ENCODE measurements at places on chromosomes 3 and 15. TPM values are rescaled to one million over a fixed set of nuclear protein-coding genes. Genes with fewer than 3 reads are reported as not detected.

The C3orf22 gene
- not detected for total RNA-seq

The KLHL40 gene
- not detected for total RNA-seq

The TTLL13 gene
- total RNA-seq, result 0.39 TPM

The LYZL4 gene
- not detected for total RNA-seq

DNA sequence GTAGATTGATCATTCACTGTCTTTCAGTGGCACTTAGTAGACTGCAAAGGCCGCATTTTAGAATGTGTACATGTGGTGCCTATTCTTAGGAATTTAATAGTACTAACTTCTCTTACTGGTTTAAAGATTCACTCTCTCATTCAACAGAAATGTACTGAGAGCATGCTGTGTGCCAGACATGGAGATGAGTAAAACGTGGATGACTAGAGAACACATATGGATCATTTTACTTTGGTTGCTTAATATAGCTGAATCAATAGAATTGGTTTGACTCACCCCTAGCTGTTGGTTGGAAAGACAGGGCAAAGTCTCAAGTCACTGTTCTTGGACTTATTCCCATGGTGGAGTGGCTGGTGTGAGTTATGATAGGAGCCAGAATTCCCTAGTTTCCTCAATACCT is 109.1 kb upstream of the TNFAIP8L3 start:
- DNase-seq, result no peak

- no peak for DNase-seq
Observed at GRCh38 chr3:192915722-192916121, 1.9 kb downstream of the MB21D2 start.

All from upper lobe of left lung (tissue), 6 donors.